ENCODE measurements at places on chromosomes 2 and 18.

DNA sequence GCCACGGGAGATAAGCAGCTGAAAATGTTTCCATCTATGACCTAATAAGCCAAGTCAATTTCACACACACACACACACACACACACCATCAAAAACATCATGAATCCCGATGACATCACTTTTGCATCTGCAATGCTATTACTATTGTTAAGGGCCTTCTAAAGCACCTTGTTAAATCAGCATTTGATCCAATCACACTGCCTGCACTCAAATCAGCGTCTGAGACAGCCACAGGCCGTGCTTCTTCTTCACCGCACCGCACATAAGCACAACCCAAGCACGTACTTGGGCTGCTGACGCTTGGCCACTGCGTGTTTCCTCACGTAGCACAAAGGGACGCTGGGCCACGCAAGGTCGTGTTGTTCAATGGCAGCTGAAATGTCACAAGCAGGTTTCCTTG, 15.8 kb upstream of the MTCL1 start:
- DNase-seq: no peak

DNA sequence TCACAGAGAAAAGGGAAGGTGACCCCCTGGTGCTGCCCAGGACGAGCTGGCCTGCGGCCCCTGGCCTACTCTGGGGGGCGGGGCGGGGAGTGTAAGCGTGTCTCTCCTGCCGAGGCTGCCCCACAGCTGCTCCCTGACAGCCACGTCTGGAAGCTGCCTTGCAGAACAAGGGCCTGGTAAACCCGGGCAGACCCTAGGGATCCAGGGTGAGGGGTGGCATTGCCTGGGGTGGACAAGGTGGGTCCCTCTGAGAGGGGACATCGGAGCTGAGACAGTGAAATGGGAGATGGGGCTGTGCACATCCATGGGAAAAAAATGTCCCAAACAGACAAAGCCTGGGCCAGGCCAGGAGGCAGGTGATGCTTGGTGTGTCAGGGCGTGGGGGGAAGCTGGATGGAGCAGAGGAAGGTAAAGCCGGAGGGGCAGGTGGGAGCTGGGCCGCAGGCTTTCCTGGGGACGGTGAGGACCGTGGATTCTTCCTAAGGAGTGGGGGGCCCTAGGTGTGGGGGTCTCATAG, 66.0 kb upstream of the HDAC4 start:
- DNase-seq: no peak

DNA sequence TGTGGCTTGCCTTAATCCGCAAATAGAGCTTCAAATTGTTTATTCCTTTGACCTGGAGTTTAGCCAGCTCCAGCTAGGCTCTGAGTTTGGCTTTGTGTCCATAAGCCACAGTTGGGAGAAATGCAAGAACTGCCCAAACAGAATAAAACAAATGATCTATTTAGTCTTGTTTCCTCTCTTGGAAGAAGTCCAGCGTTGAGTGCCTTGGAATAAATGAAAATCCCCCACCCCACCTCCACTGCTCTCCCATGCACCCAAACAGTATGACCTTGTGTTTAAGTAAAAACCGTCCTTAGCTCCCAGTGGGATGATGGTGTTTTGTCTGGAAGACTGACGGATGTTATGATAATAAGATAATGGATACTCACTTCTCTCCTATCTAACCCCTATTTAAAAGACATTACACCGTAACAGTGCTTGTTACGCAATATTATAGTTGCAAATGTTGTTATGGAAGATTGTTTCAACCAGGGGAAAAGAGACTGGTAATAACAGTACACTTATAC, 3.2 kb upstream of the SERPINE2 start:
- DNase-seq: no peak

- DNase-seq: no peak
Observed at GRCh38 chr2:225091336-225091735, 49.1 kb upstream of the DOCK10 start.

- DNase-seq: no peak
Observed at GRCh38 chr2:33209976-33210375, 263.2 kb downstream of the LTBP1 start.

GRCh38 chr2:135258193-135258592, 206.1 kb downstream of the RAB3GAP1 start:
- DNase-seq: peak; percentile 8

DNA sequence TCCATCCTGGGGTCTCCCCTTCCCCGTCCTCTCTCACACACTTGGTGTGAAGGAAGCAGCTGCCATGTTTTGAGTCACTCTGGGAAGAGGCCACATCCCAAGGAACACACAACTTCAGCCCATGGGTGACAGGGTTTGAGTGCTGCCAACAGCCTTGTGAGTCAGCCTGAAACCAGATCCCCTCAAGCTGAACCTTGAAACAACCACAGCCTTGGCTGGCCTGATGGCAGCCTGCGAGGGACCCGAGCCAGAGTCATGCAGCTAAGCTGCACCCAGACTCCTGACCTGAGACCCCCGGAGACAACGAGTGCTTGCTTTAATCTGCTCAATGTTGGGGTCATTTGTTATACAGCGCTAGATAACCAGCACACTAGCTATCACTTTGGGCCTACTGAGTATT, 19.3 kb upstream of the MC2R start:
- DNase-seq: no peak

GRCh38 chr2:218754201-218754600, 27.7 kb upstream of the CYP27A1 start:
- DNase-seq: no peak

GRCh38 chr2:239815671-239816070, 209.5 kb downstream of the NDUFA10 start:
- no peak for DNase-seq

DNA sequence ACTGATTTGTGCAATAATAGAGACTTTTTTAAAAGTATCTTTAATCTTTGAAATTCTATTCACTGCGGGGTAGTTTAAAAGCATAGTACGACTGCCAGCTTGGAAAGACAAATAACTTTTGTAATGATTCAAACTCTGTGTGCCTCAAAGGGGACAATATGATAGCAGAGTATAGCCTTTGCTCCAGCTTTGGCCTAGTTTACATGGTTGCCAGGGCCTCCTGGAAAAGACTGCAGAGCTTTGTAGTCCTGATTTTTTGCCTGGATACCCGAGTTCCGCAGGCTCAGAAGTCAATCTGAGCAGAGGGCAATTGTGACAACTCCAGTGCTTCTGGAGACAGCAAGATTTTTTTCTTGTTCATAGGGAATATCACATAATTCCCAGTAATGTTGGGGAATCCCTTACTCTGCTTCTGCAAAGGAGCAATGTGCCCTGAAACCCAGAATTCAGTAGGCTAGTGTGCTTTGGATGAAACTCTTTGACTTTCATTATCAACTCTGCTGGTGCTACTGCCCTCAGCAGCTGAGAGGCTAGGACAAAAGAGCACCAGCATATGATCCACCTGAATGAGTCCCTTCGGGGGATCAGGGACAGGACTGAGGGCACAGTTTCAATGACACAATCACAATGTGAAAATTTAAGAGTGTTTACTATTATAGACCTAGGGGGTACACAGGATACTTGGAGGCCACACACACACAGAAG, 768.1 kb downstream of the TMEM182 start:
- DNase-seq: no peak

- DNase-seq: no peak
Observed at GRCh38 chr18:27164905-27165304, 20.2 kb downstream of the CHST9 start.

- peak; percentile 67 for DNase-seq
Observed at GRCh38 chr2:216690853-216691741, 4.3 kb downstream of the IGFBP5 start.

DNA sequence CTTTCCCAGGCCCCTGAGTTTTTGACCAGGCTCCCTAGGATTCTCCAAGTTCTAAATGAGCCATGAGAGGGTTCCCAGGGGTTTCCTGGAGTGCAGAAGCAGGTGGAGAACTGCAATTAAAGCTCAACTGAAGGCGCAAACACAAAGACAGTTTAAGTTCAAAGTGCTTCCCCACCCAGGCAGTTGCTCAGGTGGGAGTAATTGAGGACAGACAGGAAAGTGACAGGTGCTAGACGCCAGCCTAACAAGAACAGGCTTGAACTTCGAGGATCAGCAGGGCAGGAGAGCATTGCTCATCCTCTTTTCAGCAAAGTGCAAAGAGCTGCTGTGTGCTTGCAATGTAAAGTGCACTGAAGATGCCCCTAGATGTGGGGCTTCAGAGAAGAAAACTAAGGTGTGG, 77.2 kb upstream of the ST8SIA3 start:
- no peak for DNase-seq

DNA sequence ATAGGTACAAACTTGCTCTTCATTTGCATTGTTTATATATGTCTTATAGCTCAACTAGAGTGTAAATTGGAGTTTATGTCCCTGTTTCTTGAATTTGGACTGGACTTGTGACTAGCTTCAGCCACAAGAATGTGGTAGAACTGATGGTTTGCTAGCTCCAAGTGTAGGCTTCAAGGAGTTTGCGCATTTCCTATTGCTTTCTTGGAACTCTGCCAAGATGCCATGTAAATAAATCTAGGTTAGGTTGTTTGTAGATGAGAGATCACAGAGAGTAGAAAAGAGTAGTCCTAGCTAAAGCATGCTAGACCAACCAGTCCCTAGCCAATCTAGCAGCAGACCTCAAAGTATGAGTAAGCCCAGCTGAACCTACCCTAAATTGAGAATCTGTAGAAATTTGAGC, 183.0 kb upstream of the CYP26B1 start:
- DNase-seq: no peak

DNA sequence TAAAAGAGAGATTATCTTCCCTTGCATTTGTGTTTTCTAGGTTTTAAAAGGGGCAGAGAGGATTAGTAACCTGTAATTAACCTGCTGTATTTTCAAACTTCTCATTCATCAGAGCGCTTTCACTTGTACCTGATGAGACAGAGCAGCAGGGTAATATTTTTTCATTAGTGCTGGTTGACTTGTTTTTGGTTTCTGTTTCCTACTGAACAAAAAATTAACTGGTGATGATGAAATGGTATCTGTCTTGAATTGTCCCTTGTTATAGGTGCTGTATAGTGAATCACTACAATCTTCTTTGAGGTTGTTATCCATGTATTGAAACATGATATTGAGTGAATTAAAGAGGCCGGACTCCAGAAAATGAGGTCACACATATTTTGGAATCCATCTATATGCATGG, 37.9 kb downstream of the CDH20 start:
- no peak for DNase-seq

DNA sequence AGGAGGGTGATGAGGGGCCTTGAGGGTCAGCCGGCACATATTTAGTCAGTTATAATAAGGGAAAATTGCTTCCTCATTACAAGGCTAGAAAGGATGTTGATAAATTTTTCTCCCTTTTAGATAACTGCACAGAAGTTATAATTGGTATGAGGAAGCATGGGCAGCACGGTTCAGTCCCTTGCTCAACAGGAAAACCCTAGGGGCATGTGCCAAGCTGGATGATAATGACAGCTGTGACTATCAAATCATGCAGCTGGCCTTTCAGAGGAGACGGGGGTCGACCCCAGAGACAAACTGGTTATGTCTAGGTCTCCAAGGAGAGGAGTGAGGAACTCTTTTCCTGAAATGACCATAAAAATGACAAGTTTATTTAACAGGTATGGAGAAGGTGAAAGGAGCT, 448.1 kb upstream of the VRK2 start:
- DNase-seq: no peak

- no peak for DNase-seq
Observed at GRCh38 chr2:214987261-214987660, 151.2 kb downstream of the ABCA12 start.

DNA sequence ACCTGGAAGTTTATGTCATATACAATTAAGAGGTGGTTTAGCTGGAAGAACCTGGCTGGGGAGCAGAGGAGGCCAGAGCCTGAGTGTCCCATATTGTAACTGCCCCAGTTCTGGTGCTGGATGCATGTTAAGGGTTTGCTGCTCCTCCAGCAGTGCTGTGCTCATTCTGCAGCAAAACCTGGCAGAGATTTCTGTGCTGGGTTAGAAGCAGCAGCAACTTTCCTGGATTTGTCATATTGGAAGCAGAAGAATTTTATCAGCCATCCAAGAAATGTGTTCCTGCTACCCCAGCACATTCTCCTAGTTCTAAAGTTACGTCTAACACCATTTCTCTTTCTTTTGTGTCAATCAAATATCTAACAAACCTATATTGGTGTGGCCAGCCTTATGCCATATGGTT, 284.1 kb downstream of the TDRD15 start:
- DNase-seq: no peak

DNA sequence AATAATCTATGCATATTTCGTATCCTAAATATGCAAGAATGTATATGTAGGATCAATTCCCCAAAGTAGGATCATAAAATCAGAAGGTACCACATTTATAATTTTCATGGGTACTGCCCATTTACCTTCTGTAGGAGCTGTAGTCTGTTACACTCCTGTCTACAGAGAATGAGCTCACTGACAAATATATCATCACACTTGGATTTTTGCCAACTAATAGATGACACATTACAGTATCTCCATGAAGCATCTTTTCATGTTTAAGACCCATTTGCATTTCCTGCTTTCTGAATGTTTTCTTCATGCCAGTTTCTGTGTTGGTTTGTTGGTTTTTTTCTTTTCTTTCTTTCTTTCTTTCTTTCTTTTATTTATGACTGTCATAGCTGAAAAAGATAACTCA, 70.9 kb upstream of the EML6 start:
- DNase-seq: no peak

DNA sequence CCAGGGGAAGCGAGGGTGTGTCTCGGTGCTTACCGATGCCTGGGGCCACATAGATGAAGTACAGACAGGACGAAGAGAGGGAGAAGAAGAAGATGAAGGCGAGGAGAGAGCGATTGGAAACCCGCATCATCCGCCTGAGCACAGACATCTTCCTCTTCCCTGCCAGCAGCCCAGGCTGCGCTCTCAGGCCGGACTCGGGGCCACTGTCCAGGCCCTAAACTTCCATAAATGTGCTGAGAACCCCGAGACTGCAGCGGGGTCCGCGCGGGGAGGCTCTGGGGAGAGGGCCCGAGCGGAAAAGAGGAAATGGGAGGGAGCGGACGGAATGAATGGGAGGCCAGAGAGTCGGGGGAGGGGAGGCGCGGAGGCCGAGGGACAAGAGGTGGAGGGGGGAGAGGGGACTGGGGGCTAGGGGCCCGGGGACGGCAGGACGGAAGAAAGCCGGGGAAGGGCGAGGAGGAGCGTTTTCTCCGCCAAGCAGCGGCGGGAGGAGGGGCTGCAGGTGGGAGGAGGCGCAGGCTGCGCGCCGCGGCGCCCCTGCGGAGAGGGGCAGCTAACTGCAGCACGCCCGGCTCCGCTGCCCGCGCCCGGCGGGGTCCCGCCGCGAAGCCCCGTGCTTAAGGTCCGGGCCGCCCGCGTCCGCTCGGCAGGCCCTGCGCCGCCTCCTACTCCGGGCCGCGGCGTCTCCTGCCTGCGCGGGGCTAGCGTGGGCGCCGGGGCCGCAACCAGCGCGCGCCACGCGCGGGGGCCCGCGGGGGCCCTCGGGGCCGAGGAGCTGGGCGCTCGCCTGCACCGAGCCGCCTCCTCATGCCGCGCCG, at the start of gene B4GALT6:
B4GALT6 (minus strand) TSS at position 303 of the 818 bp plus-strand sequence; CDS start at position 148, 155 bp downstream.
- peak; percentile 55 for DNase-seq

GRCh38 chr18:54916507-54916906, 42.8 kb downstream of the CCDC68 start:
- no peak for DNase-seq

- no peak for DNase-seq
Observed at GRCh38 chr2:40564184-40564583, 112.3 kb upstream of the SLC8A1 start.

- DNase-seq: no peak
Observed at GRCh38 chr2:159683817-159684216, 28.5 kb upstream of the MARCHF7 start.

- DNase-seq: no peak
Observed at GRCh38 chr2:27615316-27615715, 13.5 kb downstream of the CCDC121 start.

- no peak for DNase-seq
Observed at GRCh38 chr2:238939521-238940403, 91.9 kb downstream of the TWIST2 start.

GRCh38 chr2:227597998-227598397, 695 bp upstream of the SCYGR2 start:
- no peak for DNase-seq
